ENCODE measurements at places on chromosomes 12 and 14.
A peak's percentile ranks its signal among the peaks of the same experiment; 100 is the strongest.

DNA sequence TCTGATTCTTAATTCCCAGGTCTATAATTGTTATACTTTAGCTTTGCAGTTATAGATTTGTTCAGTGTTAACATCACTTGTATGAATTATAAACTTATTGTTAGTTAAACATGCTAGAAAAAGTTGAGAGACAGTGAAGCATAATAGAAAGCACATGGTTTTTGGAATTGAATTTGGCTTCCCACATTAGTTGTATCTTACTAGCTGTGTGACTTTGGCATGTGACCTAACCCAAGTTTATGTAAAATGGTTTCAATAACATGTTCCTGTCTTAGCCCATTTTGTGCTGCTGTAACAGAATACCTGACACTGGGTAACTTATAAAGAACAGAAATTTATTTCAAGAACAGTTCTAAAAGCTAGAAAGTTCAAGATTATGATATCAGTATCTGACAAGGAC lies 146.3 kb downstream of the PDE3A start:
- no peak for DNase-seq

- DNase-seq = no peak
Observed at GRCh38 chr12:117284140-117284539, 77.3 kb downstream of the NOS1 start.

DNA sequence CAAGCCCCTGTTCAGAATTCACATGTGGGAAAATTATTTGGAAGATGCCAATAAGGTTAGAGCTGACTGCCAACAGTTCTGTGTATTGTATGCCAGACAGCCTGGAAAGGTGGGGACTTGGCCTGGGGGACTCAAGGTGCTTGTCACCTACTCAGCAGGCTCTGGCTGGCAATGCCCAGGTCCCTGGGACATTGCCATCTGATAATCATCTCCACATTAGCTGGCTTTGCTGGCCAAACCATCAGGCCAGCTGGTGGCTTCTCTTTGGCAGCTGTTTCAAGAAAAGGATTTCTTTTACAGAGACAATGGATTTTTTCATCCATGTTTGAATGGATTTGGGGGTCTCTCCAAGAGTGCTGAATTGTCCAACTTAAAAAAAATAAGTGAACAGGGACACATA lies 165.2 kb downstream of the BRMS1L start:
- DNase-seq = no peak

DNA sequence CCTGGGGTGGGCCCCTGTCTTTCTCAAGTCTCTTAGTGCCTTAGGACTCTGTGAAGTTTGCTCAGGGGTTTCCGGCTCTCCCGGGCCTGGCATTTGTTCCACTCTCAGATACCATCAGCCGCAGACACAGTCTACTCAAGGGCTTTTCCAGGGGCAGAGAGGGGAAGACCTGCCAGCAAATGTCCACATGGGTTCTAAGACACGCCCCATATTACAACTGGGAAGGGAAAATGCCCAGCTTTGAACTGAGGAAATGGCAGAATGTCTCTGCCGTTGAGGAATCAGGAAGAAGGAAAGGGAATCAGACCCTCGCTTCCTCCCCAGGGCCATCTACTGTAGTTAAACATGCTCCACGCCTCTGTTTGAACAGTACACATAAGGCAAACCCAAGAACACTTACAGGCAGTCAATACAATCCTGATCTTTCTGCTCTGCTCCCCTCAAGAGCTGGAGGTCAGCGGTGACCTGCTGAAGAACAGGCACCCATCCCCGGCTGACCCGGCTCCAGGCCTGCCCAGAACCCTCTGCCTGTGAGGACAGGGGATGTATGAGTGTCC lies 7.9 kb downstream of the CCDC85C start:
- DNase-seq = no peak

DNA sequence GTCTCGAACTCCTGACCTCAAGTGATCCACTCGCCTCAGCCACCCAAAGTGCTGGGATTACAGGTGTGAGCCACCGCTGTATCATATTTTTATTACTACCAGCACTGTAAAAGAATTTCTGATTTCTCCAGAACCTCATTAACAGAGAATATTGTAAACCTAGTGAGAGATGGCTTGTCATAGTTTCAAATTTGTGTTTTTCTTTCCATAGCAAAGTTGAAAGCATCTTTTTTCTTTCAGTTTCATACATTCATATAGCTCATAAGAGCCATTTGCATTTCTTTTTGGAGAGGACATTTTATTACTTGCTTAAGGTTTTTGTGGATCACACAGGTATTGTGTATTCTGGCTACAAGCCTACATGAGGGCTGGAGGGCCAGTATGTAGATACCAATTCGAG lies 58.0 kb downstream of the MIS18BP1 start:
- DNase-seq = no peak

DNA sequence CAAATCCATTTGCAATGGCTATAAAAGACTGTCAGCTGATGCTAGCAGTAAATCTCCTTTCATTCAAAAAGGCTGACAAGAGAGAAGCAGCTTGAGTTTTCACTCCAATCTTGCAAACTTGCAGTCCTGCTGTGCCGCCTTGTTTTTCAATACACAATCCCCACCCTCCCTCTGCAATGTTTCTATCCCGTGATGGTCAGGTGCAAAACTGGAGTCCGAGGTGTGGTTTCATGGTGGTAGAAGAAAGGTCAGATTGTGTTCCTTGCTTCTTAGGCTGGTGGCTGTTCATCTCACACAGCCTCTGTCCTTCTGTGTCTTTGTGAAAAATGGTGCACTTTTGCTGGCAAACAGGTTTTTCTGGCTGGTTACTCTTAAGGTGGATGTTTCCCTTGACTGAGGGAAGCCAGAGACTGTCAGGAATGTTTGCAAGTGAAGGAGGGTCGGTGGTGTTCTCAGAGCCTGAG lies 27.7 kb upstream of the TBX3 start:
- no peak for DNase-seq

GRCh38 chr12:115451780-115452736 lies 768.1 kb upstream of the TBX3 start:
- no peak for DNase-seq

DNA sequence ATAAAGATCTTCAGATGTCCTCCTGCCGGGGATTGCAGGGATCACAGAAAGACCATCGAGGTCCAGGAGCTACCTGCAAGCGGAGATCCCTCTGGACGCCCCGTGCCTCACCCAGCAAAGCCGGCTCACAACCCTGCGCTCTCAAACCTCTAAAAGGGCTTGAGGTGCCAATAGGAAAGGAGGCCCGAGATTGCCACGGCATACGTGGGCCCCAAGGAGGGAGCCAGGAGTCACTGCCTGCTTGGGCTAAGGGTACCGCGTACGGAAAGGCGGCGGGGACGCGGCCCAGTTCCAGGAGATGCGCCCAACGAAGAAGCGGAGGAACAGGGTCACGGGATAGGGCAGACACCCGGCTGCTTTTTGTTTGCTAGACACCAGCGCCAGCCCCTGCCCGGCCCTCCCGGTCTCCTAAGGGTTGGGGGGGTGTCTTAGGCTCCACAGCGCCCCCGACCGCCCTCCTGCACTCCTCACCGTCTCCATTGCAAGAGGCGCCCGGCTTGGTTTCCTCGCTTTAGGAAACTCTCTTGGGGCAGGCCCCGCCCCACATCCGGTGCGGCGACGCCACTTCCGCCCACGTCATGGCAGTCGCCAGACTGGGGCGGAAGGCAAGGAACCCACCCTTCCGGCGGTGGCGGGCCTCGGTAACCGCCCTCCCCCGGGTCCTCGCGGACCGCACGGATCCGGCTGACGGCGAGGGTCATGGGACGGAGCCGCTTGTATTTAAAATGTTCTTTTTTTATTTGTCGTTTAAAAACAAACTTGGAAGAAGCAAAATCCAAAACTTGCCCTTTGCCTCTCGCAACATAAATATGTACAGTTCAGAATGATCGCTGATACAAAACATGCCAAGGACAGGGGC lies at the start of gene PRKAG1:
PRKAG1 (minus strand) TSS at position 516 of the 859 bp plus-strand sequence; CDS start at position 480, 36 bp downstream.
- DNase-seq = peak; percentile 85

DNA sequence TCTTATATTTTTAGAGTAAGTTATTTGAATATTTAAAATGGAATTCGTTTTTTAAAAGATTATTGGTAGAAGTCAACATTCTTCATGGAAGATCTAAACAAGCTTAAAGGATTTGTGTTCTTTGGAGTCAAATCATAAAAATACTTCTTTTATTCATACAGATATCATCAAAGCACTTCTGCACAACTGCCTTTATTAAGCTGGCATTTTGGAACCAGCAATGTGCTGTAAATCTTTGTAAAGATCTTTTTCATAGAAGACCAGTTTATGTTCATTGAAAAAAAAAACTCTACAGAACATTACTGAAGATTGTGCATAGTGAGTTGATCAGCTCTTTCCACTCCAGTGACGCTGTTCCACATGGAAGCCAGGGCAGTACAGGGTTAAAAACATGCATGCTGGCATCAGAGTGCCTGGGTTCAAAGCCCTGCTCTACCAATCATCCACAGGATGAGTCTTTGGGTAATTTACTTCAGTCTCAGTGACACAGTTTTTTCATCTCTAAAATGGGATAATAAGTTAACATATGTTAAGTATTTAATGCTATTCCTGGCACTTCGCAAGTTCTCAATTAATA lies 109.6 kb upstream of the SLC38A4 start:
- DNase-seq = no peak
